ENCODE measurements at places on chromosomes 12 and 14.
A peak's percentile ranks its signal among the peaks of the same experiment; 100 is the strongest.

DNA sequence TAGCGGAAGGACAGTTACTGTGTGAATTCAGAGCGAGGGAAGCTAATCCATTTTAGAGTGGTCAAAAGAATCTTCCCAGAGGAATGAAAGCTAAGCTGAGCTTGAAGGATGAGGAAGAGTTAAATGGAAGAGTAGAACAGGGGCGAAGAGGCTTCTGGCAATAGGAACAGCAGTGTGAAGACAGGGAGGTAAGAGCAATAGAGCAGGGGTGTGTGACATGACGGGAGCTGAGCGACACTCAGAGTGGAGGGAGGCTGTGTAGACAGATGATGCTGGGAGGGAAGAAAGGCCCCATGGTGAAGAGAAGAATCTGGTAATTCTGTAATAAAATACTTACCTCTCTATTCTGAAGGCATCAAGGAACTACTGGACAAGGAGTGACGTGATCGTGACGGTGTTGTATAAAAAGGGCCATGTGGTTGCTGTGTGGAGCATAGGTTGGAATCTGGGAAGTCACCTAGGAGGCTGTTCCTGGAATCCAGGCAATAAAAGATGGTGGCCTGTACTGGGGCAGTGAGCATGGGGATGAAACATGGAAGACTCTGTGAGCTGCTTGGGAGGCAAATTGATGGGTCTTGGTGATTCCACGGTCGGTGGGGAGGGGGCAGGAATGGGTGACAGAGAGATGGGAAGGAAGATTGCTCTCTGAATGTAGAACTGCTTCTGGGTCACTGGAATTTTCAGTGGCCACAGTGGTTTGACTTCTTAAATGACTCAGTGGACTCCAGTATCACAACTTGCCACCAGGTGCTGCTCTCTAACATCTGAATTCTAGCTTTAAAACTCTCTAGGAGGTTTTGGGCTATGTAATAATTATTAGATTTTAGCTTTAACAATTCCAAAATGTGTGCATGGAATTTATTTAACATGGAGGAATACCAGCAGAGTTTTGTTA lies 164.1 kb downstream of the ATP23 start:
- no peak for DNase-seq

GRCh38 chr12:24791622-24792021 lies 157.3 kb downstream of the BCAT1 start:
- no peak for DNase-seq

GRCh38 chr12:71810921-71811320 lies 28.6 kb upstream of the TBC1D15 start:
- DNase-seq, result no peak

GRCh38 chr14:32331206-32331605 lies 2.1 kb downstream of the AKAP6 start:
- DNase-seq, result no peak

DNA sequence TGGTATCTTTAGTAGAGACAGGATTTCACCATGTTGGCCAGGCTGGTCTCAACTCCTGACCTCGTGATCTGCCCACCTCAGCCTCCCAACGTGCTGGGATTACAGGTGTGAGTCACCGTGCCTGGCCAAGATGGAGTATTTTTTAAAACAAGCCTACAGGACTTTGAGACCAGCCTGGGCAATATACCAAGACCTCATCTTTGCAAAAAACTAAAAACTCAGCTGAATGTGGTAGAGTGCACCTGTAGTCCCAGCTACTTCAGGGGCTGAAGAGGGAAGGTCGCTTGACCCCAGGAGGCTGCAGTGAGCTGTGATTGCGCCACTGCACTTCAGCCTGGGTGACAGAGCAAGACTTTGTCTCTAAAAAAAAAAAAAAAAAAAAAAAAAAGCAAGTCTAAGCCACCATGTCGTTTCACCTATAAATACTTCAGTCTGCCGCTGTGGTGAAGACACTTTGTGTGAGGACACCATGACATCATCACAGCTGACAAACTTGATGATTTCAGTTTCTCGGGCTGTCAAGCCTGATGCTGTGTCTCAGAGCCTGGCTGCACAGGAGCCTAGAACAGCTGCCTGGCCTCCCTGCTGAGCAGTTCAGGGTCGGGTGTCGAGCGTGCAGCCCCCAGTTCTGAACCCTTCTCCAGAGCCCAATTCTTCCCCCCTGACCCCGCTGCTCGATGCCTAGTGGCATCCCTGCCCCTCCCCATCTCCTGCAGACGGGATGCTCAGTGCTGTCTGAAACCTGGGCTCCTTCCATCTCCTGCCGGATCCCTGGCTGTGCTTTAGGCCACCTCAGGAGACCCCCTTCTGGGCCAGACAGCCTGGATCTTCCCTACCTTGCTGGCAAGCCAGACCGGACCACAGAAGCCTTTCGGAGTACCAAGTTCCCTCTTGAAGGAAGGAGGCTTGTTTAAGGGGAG lies 119.2 kb upstream of the EVL start:
- DNase-seq, result no peak

DNA sequence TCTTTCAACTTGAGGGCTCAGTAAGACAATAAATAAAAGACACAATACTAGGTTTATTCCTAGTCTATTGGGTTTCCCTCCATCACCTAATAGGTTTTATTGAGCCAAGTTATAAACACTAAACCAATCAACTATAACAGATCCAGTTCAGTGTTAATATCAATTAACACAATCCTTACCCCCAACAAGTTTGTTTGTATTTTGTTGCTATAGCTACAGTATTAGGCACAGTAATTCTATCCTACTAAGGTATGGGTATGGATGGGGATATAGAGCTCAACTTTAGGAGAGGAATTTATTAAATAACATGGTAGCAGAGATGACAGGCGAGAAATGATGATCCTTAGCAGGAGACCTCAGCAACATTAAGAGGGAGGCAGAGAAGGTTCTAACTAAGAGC lies 13.3 kb downstream of the PPP4R3A start:
- no peak for DNase-seq

GRCh38 chr12:13864081-13864673 lies 117.2 kb downstream of the GRIN2B start:
- peak; percentile 55 for DNase-seq

- no peak for DNase-seq
Measured at GRCh38 chr14:93137864-93138263, 22.1 kb upstream of the ITPK1 start.

DNA sequence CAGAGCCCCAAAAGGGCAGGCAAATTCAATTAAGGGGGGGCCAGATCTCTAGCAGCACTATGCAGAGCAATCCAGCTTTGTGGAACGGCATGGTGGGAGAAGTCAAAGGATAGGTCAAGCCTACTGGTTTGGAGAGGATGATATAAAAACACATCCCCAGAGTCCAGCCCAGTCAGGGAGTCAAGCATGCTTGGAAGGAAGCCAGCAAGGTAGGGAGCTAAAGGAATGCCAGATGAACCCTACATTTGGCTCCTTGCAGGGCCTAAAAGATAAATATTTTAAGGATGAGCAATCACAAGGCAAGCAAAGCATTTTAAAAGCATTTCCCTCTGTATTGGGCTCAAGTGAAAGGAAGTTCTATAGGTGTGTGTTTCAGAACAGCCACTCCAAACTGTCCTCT lies 21.4 kb downstream of the KCTD10 start:
- no peak for DNase-seq

DNA sequence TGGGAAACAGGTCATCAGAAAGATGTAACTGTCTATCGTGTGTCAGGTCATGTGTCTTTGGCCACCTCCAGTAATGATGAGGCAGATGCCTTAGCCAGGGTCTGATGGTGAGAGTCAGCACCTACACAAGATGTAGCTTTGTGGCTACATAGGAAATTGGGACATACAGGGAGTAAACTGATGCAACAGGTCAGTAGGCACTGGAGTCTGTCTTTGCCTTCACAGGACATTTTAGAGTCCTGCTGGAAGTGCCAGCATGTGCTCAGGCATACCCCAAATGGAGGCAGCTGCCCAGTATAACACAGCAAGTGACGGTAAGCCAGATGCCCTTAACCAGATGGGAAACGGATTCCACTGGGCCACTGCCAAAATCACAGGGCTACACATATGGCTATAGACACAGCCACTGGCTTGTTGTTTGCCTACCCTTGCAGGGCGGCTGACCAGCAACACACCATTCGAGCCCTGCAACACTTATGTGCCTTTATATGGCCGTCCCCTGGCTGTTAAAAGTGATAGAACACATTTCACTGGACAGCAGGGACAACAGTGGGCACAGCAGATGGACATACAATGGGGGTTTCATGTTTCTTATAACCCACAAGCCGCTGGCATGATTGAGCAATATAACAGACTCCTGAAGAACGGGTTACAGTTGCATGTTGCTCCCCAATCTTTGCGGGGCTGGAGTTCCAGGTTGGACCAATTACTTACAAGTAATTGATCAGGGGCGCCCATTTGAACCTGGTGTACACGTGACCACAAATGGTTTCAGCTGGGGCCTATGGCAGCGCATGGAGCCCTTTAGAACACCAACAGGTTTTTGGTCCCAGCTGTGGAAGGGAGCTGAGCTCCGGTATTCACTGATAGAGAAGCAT lies 12.9 kb upstream of the RNASE12 start:
- no peak for DNase-seq

DNA sequence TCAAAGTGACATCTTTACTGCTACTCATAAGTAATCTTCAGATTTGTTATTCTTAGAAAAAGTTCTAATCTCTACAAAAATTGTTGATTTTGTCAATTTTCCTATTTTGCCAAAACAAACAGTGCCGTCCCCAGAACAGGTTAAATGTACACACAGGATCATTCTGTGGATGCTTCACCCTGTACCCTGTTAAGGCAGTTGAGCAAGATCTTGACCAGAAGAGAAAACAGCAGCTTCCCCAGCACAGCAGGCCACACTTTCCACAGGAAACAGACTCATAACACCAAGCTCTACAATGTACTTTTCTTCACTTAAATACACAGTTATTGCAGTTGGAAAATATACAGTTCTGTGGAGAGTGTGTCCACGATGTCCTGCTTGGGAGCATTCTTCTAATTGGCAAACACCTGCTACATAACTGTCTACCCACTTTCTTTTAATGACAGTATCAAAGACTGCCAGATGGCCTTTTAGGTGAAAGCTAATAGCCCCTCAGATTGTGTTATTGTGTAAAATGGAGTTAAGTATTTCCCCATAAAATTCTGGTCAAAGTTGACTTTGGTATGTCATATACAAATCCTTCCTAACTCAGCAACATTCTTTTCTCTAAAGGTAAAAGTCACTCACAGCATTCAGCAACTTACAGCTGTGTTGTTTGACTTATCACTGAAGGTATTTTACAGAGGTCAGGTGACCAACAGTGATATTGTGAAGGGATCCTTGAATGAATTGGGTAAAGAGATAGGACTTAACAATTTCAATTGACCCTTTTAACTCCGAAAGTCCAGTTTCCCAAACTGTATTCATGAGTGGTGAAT lies 77.0 kb downstream of the SEC23A start:
- DNase-seq, result no peak

DNA sequence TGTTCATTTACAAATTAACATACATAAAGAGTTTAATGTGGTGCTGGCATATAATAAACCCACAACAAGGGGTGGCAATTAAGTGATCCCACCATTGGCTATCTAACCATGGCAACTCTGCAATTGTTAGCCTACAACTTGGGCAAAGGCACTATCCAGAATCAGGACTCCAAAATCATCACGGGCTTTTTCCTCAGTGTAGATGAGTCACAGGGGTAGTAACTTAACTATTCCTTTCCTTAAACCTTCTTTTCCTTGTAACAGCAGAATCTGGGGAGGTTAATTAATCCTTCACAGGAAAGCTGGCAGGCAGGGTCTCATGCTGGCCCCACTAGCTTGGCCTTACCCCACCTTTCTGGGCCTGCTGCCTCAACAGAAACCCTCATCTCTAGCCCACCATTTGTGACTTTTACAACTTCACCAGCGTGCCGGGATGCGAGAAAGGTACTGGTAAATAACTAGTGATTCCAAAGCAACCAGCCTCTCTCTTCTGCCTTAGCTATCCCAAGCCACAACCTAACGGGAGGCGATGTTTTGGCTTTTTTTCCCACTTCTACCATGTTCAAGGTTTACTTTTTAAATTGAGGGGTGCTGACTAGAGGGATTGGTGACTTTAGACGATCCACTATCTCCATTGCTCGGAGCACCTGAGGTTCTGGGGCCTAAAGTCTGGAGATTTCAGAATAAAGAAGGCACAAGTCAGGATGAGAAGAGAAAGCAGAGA lies 744 bp downstream of the ATP5MC2 start:
- DNase-seq, result peak; percentile 10

- DNase-seq, result peak; percentile 43
Measured at GRCh38 chr12:989751-990660, 1.0 kb upstream of the ERC1 start.

DNA sequence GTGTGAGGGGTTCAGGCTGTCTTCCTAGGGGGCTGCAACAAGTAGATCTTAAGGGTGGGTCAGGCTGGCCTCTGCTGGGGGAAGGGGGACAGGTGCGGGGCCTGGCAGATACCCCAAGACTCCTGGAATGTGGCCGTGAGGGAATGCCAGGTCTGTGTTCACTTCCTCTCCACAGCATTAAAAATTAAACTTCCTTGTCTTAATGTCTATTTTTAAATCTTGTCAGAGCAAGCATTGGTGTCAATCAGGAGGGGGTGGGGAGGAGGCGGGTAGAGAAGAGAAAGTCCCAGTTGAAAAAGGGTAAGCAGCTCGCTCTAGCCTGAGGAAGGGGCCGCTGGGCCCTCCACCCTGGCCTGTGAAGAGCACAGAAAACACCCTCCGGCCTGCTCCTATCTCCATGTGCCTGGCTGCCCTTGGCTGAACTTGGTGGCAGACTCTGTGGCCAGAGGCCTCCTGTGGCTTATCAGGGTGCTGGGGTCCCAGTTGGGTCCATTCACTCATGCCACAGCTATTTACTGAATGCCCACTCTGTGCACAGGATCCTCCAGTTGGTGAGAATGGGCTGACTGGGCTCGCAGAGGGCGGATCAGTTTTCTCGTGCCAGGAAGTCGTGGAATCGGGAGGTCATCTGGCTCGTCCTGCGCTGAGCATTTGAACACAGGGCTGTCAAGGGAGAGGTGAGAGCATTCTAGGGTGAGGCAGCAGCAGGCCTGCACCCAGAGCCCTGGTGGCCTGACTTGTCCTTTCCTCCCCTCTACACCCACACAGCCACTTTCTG lies 128.8 kb downstream of the TSPAN9 start:
- no peak for DNase-seq

- no peak for DNase-seq
Measured at GRCh38 chr14:93153121-93153520, 31.6 kb downstream of the MOAP1 start.

DNA sequence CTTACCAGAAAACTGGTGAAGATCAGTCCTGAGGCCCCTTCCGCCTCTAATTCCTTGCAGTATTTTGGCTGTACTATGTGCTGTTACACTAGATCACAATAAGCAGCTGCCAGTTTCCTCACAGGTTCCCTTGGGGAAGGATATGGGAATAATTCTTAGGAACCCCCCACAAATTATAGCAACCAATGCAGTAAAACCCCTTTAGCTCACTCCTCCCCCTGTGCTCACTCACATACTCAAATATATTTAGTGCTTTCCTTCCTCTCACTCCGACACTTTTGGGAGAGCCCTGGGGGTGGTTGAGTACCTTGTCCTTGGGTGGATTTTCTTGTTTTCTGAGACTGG lies 162.7 kb downstream of the ETV6 start:
- no peak for DNase-seq
